ENCODE measurements at places on chromosomes 3 and 15. TPM values are rescaled to one million over a fixed set of nuclear protein-coding genes. Genes with fewer than 3 reads are reported as not detected.

CNTN3 gene
- total RNA-seq = 0.13 TPM

MLF1 gene
- 48.9 TPM for total RNA-seq

ZDHHC19 gene
- total RNA-seq = 4.1 TPM

SERPINI2 gene
- 0.25 TPM for total RNA-seq

C3orf49 gene
- total RNA-seq = not detected

PLIN1 gene
- total RNA-seq = 0.11 TPM

RTP1 gene
- 3.0 TPM for total RNA-seq

GCNT3 gene
- not detected for total RNA-seq

CX3CR1 gene
- total RNA-seq = not detected

ZNF619 gene
- 8.2 TPM for total RNA-seq

SLC28A1 gene
- total RNA-seq = not detected

CFAP91 gene
- 5.4 TPM for total RNA-seq

MED12L gene
- total RNA-seq = 24.0 TPM

PLSCR4 gene
- total RNA-seq = 2.9 TPM

CYP11A1 gene
- 1.9 TPM for total RNA-seq

MORC1 gene
- total RNA-seq = not detected

ANKRD34C gene
- not detected for total RNA-seq

CYP8B1 gene
- not detected for total RNA-seq

DPPA4 gene
- 734 TPM for total RNA-seq

KCNMB2 gene
- not detected for total RNA-seq

SV2B gene
- total RNA-seq = 0.46 TPM

MEGF11 gene
- total RNA-seq = 3.5 TPM

KNL1 gene
- 22.5 TPM for total RNA-seq

TMEM44 gene
- 15.4 TPM for total RNA-seq

EFHB gene
- total RNA-seq = 1.3 TPM

NRROS gene
- total RNA-seq = 5.3 TPM

MYH15 gene
- total RNA-seq = not detected

ANKUB1 gene
- not detected for total RNA-seq

ASB14 gene
- total RNA-seq = not detected

BCL2A1 gene
- total RNA-seq = not detected

ARGFX gene
- not detected for total RNA-seq

PLSCR5 gene
- not detected for total RNA-seq

GOLGA8S gene
- total RNA-seq = 0.11 TPM

CORO2B gene
- total RNA-seq = 3.4 TPM

CACNA2D2 gene
- 14.1 TPM for total RNA-seq

LRRC49 gene
- total RNA-seq = 9.3 TPM

KY gene
- not detected for total RNA-seq

ZNF717 gene
- total RNA-seq = not detected

GPR27 gene
- 13.8 TPM for total RNA-seq

STT3B gene
- total RNA-seq = 134 TPM

FLNB gene
- 122 TPM for total RNA-seq

ZNF385D gene
- total RNA-seq = 11.2 TPM

CADM2 gene
- total RNA-seq = 20.2 TPM

SEMA3B gene
- 4.8 TPM for total RNA-seq

GOLGA6L4 gene
- 3.6 TPM for total RNA-seq

UROC1 gene
- not detected for total RNA-seq

DAZL gene
- 3.4 TPM for total RNA-seq

OTOL1 gene
- not detected for total RNA-seq

TRIM59 gene
- 53.4 TPM for total RNA-seq

GOLGA6B gene
- not detected for total RNA-seq

CIAO2A gene
- total RNA-seq = 89.3 TPM

PLCH1 gene
- 17.4 TPM for total RNA-seq

ATP13A5 gene
- not detected for total RNA-seq

CXCR6 gene
- not detected for total RNA-seq

PPM1L gene
- total RNA-seq = 17.3 TPM

PRKAR2A gene
- 42.4 TPM for total RNA-seq

XIRP1 gene
- total RNA-seq = not detected

IL16 gene
- 0.09 TPM for total RNA-seq
